ENCODE measurements at places on chromosomes 4 and X.
A peak's percentile ranks its signal among the peaks of the same experiment; 100 is the strongest.

- DNase-seq, result no peak
Observed at GRCh38 chr4:123522081-123522480, 125.5 kb downstream of the SPRY1 start.

DNA sequence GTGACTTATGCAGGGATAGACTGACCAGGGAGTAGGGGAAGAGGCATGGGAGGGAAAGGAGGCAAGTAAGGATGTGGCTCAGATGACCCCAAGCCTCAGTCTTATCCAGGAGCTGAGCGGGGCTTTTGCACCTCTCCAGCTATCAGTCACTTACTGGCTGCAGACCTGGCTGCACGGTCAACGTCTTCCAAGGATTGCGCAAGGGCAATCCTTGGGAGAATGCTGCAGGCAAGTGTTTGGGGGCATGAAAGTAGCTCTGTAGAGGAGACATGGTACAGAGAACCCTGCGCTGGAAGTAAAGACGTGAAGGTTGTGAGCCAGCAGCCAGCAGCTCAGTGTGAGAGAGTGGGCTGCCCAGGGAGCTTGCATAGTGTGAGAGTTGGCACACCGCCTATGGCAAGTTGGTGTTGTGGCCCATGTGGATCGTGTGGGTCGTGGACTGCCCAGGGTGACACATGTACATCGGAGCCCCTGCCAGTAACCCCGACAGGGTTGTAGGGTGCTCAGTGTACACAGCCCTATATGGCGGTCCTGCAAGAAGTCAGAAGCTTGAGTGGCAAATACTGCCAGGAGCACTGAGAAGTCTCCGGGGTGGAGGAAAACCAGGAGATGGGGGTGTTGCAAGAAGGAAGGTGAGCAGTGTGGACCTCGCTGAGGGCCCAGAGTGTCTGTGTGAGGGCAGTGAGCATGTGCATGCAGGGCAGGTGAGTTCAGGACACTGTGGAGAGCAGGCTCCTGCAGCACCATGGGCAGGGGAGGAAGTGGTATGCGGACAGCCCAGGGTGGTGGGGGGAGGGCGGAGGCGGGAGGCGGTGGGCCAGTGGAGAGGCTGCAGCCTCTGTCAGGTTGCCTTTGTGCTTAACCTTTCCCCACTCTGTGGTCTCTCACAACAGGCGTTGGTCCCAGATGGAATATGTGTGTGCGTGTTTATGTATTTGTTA is 50.9 kb downstream of the KIT start:
- no peak for DNase-seq

DNA sequence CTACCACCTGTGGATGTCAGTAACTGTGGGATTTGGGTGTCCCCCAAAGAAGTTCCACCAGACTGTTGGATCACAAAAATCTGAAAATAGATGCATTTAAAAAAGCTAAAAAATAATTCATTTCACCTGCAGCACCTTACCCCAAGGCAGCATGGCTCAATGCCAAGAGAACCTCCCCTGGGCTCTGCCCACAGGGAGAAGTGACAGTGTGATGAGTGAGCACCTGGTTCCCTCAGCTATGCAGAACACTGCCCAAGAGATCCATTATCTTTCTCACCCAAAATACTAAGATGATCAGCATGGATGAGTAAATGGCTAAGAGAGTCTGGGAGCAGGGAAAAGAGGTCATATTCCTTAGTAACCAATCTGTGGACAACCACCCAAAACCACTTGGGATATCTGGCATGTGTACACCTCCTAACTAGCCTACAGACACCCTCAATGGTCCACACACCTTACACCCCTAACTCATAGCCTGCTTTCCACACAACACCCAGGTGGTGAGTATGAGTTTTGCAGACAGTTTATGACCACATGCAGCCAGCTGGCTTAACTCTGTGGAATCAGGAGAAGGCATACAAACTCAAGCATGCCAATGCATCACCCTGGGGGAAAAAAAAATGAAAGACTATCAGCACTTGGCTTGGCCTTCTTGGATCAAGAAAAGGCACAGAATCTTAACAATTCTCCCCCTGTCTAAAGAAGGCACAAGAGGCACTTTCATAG is 416.5 kb upstream of the SMIM31 start:
- DNase-seq, result peak; percentile 26

GRCh38 chr4:87117051-87117731 is 103.2 kb downstream of the KLHL8 start:
- DNase-seq, result no peak

GRCh38 chr4:12138488-12138887 is 709.8 kb upstream of the HS3ST1 start:
- no peak for DNase-seq

- no peak for DNase-seq
Observed at GRCh38 chr4:3246458-3247398, 2.2 kb upstream of the MSANTD1 start.

DNA sequence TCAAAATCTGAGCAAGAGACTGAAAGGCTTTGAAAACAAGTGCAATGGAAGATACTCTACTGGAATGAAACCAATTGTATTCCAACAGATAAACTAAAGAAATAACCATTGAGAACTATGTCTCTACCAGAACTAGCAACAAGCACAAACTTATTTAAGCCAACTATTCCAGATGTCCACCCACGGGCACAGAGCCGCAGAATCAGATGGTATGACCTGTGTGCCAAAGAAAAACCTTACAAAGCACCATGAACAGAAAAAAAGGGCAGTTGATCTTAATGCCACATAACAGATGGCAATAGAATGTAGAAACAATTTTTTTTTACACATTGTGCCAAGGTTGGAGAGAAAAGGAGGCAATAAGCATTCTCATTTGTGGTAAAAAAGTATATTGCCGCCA is 269.3 kb upstream of the ADGRL3 start:
- DNase-seq, result no peak

Data from D341Med (cell line).